Spinal cord (tissue), 10 donors: ENCODE measurements at places on chromosomes 2 and 18.

DNA sequence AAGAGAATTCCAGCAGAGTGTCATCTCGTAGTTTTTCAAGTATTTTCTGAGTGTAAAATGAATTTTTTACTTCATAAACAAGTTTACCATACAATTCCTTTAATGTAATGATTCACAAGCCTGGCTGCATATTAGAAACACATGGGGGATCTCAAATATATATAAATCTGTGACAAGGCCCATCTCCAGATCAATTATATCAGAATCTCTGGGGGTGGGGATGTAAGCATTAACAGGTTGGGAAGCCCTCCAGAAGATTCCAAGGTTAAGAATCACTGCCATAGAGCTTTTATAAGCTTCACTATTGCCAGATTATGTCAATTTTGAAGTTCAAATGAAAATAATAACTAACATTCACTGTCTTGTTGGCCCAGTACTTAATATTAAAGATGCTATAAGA is 111.2 kb downstream of the BAZ2B start:
- DNase-seq, result no peak

- no peak for DNase-seq
Observed at GRCh38 chr2:128522829-128523228, 204.2 kb upstream of the HS6ST1 start.

GRCh38 chr2:189002079-189002478 is 27.9 kb downstream of the COL3A1 start:
- no peak for DNase-seq

DNA sequence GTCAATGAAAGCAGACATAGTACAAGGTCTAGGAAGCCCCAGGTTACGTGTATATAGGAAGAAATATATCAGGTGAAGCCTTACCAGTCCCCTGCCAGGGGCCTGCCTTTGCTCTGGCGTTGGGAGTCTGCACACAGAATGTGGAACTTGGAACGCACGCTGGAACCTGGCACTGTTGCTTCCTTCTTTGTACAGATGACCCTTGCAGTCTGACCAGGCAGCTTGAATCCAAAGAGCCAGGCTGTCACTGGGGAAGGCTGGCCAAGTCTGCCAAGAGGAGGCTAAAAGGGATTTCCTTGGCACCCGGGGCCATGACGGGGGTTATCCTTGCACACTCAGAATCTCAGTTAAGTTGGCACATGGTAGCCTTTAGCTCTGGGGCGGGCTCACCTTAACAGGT is 39.5 kb downstream of the TMEM247 start:
- DNase-seq, result no peak

- no peak for DNase-seq
Observed at GRCh38 chr2:239233576-239233975, 167.2 kb downstream of the HDAC4 start.

- DNase-seq, result no peak
Observed at GRCh38 chr2:188403676-188404075, 112.0 kb downstream of the GULP1 start.
